Activated naive CD4-positive, alpha-beta T cell treated with anti-CD3 and anti-CD28 coated beads, Interleukin-2, amount 10 ng/mL, durations not matched to agents 7 days and 5 days (primary cell): ENCODE measurements at places on chromosomes 16 and 17.
A peak's percentile ranks its signal among the peaks of the same experiment; 100 is the strongest.

DNA sequence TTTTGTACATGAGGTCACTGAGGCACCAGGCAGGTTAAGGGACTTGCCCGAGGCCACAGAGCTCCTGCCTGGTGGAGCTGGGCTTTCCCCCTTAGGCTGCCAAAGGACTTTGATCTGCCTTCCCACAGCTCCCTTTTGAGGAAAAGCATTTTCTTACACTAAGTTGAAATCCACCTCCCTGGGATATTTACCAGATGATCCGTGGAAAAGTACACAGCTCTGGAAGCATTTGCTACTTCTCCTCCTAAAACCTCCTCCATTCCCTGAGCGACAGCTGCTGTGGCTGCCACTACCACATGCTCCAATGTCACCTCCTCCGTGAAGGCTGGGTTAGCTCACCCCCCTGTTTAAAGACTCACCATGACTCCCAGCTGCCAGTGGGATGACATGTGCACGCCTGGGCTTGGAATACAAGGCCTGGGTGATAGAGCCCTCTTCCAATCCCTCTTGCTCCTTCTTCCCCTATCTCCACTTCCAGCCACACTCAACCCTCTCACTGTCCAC lies 1.2 kb upstream of the MPRIP start:
- peak; percentile 17 for DNase-seq

GRCh38 chr16:17345043-17345442 lies 125.7 kb downstream of the XYLT1 start:
- no peak for DNase-seq

GRCh38 chr17:41578971-41579370 lies 7.1 kb upstream of the KRT9 start:
- DNase-seq = no peak

GRCh38 chr16:4266372-4266771 lies 6.5 kb downstream of the TFAP4 start:
- DNase-seq = no peak

DNA sequence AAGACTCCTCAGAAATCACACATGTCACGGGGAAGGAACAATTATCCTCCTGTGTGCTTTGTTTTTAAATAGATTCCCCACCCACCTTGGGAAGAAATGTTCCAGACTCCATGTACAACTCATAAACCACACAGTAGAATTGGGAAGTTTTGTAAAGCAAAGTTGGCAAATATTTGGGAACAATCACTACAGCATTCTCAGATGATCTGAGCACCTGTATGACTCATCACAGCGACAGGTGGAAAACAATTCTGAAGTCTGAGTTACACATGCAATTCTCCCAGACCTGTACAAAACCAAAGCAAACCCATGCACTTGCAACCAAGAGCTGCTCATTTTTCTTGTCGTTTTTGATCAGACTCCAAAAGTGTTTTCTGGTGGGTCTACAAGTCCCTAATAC lies 14.4 kb upstream of the MYLK3 start:
- no peak for DNase-seq

GRCh38 chr16:14284930-14285512 lies 213.9 kb downstream of the MRTFB start:
- no peak for DNase-seq

GRCh38 chr16:82063456-82064082 lies 28.5 kb downstream of the HSD17B2 start:
- no peak for DNase-seq

GRCh38 chr17:35073183-35073790 lies 9.8 kb upstream of the RFFL start:
- no peak for DNase-seq

- DNase-seq = no peak
Measured at GRCh38 chr17:61974115-61974514, 46.3 kb upstream of the INTS2 start.

DNA sequence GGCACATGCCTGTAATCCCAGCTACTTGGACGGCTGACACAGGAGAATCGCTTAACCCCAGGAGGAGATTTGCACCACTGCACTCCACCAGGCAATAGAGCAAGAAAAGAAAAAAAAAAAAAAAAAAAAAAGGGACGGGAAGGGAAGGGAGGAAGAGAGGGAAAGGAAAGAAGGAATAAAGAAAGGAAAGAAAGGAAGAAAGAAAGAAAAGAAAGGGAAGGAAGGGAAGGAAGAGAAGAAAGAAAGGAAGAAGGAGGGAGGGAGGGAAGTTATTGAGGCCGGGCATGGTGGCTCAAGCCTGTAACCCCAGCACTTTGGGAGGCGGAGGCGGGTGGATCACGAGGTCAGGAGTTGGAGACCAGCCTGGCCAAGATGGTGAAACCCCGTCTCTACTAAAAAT lies 50.4 kb upstream of the STAC2 start:
- DNase-seq = no peak

DNA sequence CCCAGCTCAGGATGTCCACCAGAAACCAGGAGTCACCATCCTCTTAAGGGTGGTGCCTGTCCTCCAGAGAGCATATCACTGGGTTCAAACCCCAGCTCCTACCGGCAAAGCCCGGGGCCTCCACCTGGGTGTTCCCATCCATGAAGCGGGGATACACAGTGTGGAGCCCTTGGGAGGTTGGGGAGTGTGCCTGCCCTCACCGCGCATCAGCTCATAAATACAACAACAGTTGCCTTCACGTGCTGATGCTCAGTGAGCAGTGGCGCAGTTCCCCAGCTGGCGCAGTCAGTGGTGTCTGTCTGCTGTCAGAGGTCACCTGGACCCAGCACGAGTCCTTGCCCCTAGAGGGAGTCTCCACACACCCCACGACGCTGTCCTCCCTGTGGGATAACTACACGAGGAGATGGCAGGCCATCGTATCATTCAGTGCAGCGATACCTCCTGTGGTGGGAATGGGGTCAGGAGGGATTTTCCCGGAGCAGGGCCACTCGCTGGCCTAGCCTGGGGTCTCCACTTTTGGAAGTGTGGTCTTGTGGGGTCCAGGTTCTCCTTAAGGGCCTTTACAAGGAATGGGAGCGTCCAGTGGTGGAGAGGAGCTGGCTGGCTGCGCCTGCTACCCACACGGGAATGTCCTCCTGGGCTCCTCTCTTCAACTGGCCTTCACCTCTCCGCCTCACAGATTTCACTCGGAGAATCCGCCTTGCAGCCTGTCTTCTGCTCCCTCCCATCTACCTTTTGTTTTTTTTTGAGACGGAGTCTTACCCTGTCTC lies 2.3 kb upstream of the ELOB start:
- peak; percentile 19 for DNase-seq

- DNase-seq = no peak
Measured at GRCh38 chr16:27959914-27960313, 103.6 kb downstream of the GSG1L start.

DNA sequence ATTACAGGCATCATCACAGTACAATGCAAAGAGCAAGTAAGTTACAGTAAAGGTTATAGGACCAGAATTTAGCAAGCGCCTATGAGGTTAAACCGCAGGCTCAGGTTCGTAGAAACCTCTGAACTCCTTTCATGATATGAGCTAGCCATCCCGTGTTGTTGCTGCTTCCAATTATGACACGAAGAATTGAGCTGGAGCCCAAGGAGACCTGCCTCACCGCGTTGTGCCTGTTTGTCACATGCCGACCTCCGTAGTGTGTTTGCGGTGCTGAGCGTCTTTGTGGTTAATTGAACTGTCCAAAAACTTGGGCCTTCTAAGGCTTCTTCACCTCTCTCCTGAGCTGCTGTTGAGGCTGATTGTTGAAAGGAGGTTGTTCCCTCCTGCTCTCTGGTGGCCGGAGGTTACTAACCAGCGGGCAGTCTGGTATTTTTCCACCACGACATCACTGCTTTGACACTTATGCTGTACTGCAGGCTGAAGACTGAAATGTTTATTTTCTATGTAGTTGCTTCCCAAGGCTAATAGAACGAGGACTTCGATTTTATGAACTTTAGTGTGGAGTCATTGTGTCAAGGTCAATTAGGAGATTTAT lies 67.5 kb downstream of the SEC14L1 start:
- no peak for DNase-seq

- no peak for DNase-seq
Measured at GRCh38 chr17:8116776-8117175, 1.5 kb downstream of the ALOXE3 start.

GRCh38 chr16:23670137-23670776 lies 8.4 kb upstream of the PLK1 start:
- peak; percentile 52 for DNase-seq

- no peak for DNase-seq
Measured at GRCh38 chr17:49005140-49005539, 8.0 kb downstream of the IGF2BP1 start.
